ENCODE measurements at places on chromosomes 6 and 20.

GRCh38 chr6:143018955-143019354 is 41.7 kb upstream of the AIG1 start:
- no peak for DNase-seq
- H3K4me3 ChIP-seq: no peak overlapping the region
- no peaks in the 10 kb centered on the region for H3K4me1 ChIP-seq
- no peak overlapping the region for H3K27ac ChIP-seq

DNA sequence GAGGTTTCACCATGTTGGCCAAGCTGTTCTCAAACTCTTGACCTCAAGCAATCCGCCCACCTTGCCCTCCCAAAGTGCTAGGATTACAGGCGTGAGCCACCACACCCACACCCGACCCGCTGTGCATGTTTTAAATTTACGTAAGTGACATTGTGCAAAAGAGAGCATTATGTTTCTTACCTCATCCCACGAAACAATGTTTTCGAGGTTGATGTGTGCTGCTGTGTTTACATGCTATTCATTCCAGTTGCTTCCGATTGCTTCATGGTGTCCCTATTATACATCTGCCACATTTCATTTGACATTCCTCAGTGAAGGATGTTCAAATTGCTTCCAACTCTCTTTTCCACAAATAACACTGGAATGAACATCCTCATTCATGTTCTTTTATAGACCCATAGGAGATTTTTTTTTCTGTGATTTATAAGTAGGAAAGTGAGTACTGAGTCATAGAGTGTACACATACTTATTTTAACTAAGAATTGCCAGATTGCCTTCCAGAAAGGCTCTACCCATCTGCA is 403.9 kb upstream of the JARID2 start:
- H3K4me1 ChIP-seq: peaks cover 11% of the 10 kb centered on the region
- no peak overlapping the region for H3K27ac ChIP-seq
- H3K36me3 ChIP-seq: no peaks in the 10 kb centered on the region
- no peak for DNase-seq
- no peaks in the 10 kb centered on the region for H3K27me3 ChIP-seq
- H3K4me3 ChIP-seq: no peak overlapping the region

DNA sequence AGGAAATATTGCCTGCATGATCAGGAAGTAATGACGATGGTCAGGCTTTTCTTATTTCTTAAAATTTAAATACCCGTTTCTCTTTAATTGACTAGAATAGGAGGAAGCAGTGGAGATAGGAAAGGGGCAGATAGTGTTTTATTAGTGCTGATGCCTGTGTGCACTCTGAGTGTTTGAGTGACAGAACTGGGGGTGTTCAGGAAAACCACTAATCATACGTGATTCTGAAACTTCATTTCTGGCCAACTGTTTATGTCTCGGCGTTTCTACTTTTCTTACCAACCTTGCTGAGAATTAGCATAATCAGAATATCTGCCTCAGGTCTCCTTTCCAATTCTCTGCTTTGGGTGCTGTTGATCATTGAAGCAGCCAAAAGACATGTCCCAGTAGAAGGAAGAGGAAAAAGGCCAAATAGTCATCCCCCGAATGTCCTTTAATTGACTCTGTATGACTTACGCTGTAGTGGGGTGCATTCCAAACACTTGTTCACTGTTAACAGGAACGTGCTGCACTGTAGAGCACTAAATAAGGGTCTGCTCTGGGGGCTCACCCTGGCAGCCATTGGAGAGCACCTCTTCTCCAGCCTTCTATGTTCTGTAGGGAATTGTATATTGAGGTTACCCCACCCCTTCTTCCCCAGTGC is 152.9 kb downstream of the JARID2 start:
- H3K27ac ChIP-seq: no peak overlapping the region
- no peak overlapping the region for H3K4me3 ChIP-seq
- H3K4me1 ChIP-seq: peaks cover 41% of the 10 kb centered on the region
- DNase-seq: peak; percentile 39
- peaks cover under 1% of the 10 kb centered on the region for H3K36me3 ChIP-seq
- no peaks in the 10 kb centered on the region for H3K27me3 ChIP-seq

DNA sequence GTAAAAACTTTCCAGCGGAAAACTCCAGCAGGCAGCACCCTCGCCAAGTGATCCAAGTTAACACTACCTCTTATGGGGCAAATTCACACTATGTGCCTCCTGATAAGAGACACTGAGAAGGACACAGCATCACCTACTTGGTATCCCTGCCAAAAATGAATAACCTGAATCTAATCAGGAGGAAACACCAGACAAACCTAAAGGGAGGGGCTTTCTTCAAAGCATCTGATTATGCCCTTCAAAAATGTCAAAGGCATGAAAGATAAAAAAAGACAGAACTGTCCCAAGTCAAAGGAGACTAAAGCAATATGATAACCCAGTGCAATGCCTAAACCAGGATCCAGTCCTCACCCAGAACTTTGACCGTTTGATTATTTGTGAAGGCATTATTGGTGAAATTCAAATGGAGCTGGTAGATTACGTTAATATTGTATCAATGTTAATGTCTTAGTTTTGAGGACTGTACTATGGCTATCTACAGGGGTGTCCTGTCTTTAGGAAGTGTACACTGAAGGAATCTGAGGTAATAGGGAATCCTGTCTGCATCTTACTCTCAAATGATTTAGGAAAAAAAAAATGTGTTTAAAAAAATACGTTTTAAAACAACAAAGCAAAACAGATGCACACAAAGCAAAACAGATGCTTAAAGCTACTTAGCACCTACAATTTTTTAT is 8.3 kb downstream of the TBC1D7 start:
- H3K4me3 ChIP-seq: no peak overlapping the region
- peak; percentile 9 for DNase-seq
- H3K36me3 ChIP-seq: peaks cover 88% of the 10 kb centered on the region
- H3K4me1 ChIP-seq: no peaks in the 10 kb centered on the region
- H3K27me3 ChIP-seq: no peaks in the 10 kb centered on the region
- no peak overlapping the region for H3K27ac ChIP-seq

GRCh38 chr6:127606131-127606562 is 29.2 kb downstream of the C6orf58 start:
- peak; percentile 74 for DNase-seq
- no peaks in the 10 kb centered on the region for H3K4me1 ChIP-seq

- H3K4me1 ChIP-seq: no peaks in the 10 kb centered on the region
- DNase-seq: peak; percentile 11
These were observed 766.4 kb upstream of the DEFB115 start for GRCh38 chr20:30491016-30491415.

DNA sequence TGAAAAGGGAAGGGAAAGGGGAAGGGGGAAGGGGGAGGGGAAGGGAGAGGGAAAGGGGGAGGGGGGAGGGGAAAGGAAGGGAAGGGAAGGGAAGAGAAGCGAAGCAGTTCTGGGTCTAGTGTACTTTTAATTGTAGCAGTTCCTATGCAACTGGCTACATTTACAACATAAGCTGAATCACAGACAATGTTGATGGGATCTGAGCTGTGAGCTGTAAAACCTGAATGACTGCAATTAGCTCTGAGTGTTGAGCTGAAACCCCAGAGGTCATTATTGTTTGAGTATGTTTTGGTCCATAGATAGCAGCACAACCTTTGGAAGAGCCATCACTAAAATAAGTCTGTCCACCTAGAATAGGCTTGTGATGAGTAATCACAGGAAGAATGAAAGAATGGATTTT is 7.2 kb upstream of the ABHD12 start:
- no peak overlapping the region for H3K27ac ChIP-seq
- H3K4me1 ChIP-seq: no peaks in the 10 kb centered on the region
- H3K36me3 ChIP-seq: no peaks in the 10 kb centered on the region
- no peak for DNase-seq
- H3K4me3 ChIP-seq: no peak overlapping the region

GRCh38 chr6:124783344-124783743 is 178.9 kb upstream of the RNF217 start:
- no peaks in the 10 kb centered on the region for H3K36me3 ChIP-seq
- no peaks in the 10 kb centered on the region for H3K27me3 ChIP-seq
- DNase-seq: no peak
- H3K27ac ChIP-seq: no peak overlapping the region
- no peak overlapping the region for H3K4me3 ChIP-seq

DNA sequence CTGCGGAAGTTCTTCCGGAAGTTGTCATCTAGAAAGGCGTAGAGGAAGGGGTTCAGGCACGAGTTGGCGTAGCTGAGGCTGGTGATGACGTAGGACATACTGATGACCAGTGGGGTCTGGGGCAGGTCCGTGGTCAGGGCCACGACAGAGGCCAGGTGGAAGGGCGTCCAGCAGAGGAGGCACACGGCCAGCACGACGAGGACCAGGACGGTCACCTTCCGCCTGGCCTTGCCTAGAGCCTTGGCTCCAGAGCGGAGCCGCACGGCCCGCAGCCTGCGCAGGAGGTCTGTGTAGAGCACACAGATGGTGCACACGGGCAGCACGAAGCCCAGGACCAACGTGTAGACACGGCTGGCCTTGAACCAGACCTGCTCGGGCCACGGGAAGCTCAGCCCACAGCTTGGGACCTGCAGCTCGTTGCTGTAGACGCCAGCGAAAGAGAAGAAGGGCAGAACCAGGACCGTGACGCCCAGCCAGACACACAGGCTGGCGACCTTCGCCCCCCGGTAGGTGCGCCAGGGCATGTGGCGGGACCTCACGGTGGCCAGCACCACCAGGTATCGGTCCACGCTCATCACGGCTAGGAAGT is 1.4 kb downstream of the NPBWR2 start:
- peak; percentile 36 for DNase-seq
- H3K4me1 ChIP-seq: no peaks in the 10 kb centered on the region
- peaks cover 23% of the 10 kb centered on the region for H3K27me3 ChIP-seq
- H3K36me3 ChIP-seq: no peaks in the 10 kb centered on the region
- no peak overlapping the region for H3K27ac ChIP-seq

DNA sequence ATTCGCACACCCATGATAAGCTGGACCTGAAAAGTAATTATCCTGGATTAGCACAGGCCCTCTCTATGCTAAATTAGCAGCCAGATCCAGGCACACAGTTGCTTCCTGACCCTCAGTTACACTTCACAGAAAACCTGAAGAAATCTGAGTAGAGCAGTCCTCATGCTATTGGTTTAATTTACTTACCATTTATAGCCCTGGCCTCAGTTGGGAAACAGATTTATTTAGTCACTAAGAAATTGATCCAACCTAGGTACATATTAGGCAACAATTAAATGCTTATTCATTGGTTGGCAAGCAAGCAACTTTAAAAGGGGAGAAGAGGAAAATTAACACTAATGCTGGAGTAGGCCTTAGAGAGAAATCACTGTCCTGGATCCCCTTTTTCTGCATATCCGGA is 15.6 kb upstream of the EYA4 start:
- H3K4me1 ChIP-seq: no peaks in the 10 kb centered on the region
- no peak overlapping the region for H3K27ac ChIP-seq
- no peaks in the 10 kb centered on the region for H3K36me3 ChIP-seq
- no peaks in the 10 kb centered on the region for H3K27me3 ChIP-seq
- H3K4me3 ChIP-seq: no peak overlapping the region

DNA sequence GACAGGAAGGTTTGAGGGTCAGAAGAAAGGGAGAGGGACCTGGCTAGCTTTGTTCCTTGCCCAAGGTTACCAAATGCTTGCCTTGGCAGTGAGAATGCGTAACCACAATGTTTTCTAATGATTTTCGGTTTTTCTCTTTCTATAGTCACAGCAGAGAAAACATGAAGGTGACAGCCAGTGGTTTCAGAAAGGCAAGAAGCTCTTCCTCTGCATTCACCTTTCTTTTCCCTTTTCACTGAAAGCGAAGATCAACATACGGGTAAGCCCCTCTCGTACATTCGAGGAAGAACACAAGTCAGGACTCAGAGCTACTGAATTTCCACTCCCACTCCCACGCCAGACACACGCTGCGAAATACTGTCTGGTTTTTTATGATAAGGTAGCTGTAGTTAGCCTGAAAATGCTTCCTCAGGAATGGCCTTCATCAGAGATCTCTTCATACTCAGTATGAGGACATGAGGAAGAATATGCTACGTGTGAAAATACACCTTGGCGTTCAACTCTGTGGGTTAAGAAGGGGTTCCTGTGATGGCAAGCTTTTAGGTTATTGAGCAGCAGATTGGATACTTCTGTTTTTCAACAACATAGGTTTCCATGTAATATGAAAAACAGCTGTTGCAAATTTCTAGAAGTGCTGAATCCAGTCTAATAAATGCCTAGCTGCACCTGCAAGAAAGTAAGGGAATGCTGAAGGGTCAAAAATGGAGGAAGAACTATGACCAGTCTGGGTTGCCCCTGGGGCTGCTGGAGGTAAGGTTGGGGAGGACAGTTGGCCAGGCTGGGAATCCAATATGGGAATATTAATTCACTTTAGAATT is 7.4 kb upstream of the CD83 start:
- DNase-seq: no peak
- no peak overlapping the region for H3K4me3 ChIP-seq
- no peaks in the 10 kb centered on the region for H3K27me3 ChIP-seq
- no peaks in the 10 kb centered on the region for H3K4me1 ChIP-seq

DNA sequence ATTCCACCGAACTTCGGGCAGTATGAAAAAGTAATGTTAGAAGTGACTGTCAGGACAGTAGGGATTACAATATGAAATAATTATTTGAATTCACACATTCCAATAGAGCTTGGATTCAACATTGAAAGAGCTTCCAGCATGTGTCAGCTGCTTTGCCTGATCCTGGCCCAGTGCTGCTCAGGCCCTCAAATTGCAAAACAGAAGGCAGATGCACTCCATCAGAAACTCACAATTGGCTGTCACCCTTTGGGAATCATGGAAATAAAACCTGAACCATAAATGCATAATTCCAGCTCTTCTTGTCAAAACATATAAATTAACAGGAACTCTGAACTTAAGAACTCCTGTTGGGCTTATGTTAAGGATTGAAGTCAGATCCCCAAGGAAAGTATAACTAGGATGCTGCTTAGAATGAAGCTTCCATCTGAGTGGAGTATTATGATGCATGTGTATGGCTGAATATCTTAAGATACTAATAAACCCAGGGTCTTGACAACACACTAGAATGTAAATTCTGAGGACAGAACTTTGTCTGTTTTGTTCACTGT is 1.8 kb upstream of the NDUFAF4 start:
- no peak overlapping the region for H3K4me3 ChIP-seq
- no peak overlapping the region for H3K27ac ChIP-seq
- no peaks in the 10 kb centered on the region for H3K4me1 ChIP-seq
- no peak for DNase-seq
- H3K36me3 ChIP-seq: peaks cover 17% of the 10 kb centered on the region

DNA sequence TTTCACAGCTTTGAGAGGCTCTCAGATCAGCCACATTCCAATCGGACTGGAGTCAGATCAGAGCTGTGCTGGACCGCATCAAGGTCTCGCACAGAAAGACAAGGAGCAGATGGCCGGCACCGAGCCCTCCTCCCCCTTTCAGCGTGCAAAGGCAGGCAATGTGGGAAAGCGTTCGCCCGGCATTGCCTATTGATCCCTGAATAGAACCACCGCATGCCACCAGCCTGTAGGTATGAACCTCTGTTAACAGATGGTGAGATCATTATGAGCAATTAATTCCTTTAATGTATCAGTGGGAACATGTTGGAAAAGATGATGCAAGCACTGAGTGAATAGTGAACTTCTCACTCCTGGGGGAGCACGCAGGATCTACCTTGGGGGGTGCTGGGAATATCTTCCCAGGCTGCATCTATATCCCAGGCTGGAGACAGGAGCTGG is 117.5 kb upstream of the ID4 start:
- no peak overlapping the region for H3K4me3 ChIP-seq
- no peaks in the 10 kb centered on the region for H3K36me3 ChIP-seq
- peak; percentile 64 for DNase-seq
- H3K27ac ChIP-seq: peak overlapping the region; percentile 88
- H3K4me1 ChIP-seq: peaks cover 3% of the 10 kb centered on the region

- H3K27me3 ChIP-seq: no peaks in the 10 kb centered on the region
- no peak overlapping the region for H3K27ac ChIP-seq
- no peaks in the 10 kb centered on the region for H3K4me1 ChIP-seq
These were observed 129.7 kb upstream of the AKAP12 start for GRCh38 chr6:151109869-151110575.

GRCh38 chr6:31727034-31727716 is 1.9 kb downstream of the DDAH2 start:
- DNase-seq: no peak
- peaks cover 53% of the 10 kb centered on the region for H3K36me3 ChIP-seq
- no peak overlapping the region for H3K27ac ChIP-seq

Measured in endodermal cell (in vitro differentiated cells).